ENCODE measurements at places on chromosomes 1 and 21.

DNA sequence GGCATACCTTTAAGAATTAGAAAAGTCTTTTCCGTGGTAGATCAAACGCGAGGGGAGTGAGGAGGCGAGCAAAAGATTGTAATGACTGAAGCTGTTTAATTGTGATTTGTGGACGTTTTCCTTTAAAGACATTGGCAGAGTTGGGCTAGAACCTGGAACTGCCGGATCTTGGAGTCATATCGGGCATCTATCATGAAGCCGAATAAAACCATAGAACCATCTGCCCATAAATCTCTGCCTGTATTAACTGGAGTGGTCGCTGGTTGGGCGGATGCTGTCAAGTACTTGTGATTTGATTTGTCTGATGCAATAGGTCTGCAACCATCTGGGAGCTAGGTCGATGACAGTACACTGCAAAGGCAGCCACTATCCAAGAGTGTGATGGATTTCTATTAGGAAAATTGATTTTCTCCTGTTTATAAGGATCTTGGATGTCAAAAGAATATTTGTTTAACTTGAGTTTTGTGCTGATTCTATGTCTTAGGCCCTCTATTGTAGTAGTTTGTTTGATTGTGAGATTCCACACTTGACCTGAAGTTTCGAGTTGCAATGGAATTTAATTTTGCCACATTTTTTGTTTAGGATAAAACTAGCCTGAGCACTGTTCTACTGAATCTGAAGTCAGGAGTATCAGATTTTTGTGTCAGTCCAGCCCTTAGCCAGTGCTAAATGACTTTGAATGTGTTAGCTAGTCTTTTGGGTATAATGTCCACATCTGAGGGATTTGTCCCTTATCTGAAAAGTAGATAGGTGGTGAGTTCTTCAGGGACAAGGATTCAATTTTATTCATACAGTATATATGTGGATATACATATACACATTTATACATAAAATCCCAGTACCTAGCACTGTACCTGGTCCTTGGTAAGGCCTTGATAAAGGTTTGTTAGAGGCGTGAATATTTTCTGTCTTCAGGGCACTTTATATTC is 1.2 kb downstream of the SARS1 start:
- DNase-seq, result peak; percentile 65

- DNase-seq, result no peak
Measured at GRCh38 chr1:62070384-62071011, 124.2 kb upstream of the L1TD1 start.

GRCh38 chr1:91070298-91070697 is 48.5 kb upstream of the ZNF644 start:
- DNase-seq, result no peak

- no peak for DNase-seq
Measured at GRCh38 chr1:234509457-234510328, 30.7 kb upstream of the TARBP1 start.

DNA sequence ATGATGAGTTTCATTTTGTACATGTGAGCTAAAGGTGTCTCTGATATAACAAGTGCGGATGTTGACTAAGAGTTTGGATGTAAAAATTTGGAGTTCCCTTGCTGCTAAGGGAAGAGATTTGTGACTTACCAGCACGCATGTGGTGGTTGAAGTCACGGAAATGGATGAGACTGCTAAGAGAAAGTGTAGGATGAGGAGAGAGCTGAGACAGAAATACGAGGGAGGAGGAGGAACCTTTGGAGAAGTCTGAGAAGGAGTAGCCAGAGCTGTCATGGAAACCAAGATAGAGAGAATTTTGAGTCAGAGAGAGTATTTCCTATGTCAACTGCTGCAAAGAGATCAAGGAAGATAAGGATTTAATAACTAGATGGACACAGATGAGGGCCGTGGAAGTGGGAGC is 106.5 kb upstream of the COL24A1 start:
- no peak for DNase-seq

- no peak for DNase-seq
Measured at GRCh38 chr1:64518692-64519481, 49.0 kb downstream of the CACHD1 start.

- no peak for DNase-seq
Measured at GRCh38 chr1:77026135-77026534, 158.9 kb downstream of the ST6GALNAC5 start.

GRCh38 chr1:158272681-158273080 is 17.0 kb upstream of the CD1C start:
- DNase-seq, result no peak

DNA sequence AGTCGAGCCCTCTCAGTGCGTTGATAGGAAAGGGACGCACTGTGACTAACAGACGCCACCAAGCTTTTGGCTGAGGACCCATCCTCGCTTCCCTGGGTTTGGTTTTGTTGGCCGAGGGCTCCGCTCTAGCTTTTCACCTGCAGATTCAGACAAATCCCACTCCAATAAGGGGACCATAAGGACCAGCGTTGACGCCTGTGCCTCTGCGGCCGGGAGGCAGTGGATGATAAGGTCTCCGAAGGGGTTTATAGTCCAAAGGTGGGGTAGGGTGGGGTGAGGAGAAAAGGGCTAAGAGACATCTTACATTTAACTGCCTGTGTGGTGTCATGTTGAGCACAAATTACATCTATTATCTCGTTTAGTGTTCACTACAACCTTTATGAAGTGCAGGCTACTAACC is 760 bp downstream of the PEX14 start:
- DNase-seq, result no peak

DNA sequence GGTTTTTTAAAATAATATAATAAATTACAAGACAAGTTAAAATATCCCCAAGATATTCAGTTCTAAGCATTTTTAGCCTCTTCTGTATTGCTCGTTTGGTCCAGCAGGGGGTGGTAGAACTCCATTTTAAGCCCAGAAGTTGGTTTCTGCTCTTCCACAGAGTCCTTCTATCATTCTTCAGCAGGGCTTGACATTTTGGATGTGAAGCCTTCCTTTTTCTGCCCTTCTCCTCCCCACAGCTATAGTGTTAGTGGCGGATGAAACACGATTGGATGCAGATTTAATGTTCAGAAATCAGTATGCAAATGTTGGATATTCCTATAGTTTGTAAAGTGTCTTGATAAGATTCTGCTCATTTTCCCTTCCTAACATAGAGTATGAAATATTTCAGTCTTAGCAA is 1.4 kb downstream of the NCAM2 start:
- no peak for DNase-seq

- DNase-seq, result no peak
Measured at GRCh38 chr1:194318790-194319280, 1132.4 kb upstream of the B3GALT2 start.

DNA sequence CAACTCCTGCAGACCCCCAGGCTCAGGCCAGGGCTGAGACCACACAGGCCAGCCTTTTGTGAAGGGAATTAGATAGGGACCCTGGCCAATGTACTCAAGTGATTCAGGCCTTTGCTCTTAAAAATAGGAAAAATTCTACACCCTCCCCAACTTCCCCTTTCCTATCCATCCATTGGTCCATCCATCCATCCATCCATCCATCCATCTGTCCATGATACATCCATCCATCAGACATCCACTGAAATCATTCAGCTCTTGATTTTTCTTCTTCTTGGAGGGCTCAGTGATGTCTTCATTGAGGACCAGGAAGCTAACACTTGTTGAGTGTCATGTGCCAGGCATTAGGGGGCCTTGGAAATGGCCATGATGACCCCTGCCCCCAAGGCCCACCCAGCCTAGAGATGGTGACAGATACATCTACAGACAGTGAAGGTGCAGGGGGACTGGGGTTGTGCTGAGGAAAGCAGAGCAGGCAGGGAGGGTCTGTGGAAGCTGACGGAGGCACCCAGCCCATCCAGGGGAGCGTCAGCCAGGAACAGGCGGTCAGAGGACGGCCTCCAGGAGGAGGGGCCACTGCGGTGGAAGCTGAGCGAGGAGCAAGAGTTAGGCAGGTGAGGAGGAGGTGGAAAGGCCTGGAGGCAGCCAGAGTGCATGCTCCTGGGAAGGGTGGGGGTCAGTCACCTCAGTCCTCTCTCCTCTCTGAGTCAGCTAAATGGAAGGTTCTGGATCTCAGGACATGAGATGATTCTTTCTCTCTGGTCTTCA is 81.9 kb downstream of the EPHB2 start:
- no peak for DNase-seq

DNA sequence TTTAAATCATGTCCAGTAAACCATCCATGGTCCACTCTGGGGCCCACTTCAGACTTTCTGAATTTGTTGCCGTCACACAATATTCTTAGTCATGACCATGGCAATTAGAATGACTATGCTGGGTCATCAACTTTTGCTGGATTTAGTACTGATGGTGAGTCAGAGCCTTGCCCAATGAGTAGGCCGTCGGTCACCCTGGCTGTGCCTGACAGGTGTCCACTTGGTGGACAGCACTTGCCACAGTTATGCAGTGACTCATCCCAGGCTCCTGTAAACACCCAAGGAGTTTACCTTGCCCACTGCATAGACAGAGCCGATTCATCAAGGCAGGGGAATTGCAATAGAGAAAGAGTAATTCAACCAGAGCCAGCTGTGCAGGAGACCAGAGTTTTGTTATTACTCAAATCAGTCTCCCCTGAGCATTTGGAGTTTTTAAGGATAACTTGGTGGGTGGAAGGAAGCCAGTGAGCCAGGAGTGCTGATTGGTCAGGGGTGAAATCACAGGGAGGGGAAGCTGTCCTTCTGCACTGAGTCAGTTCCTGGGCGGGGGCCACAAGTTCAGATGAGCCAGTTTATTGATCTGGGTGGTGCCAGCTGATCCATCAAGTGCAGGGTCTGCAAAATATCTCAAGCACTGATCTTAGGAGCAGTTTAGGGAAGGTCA is 333.8 kb downstream of the PTPRU start:
- DNase-seq, result no peak

DNA sequence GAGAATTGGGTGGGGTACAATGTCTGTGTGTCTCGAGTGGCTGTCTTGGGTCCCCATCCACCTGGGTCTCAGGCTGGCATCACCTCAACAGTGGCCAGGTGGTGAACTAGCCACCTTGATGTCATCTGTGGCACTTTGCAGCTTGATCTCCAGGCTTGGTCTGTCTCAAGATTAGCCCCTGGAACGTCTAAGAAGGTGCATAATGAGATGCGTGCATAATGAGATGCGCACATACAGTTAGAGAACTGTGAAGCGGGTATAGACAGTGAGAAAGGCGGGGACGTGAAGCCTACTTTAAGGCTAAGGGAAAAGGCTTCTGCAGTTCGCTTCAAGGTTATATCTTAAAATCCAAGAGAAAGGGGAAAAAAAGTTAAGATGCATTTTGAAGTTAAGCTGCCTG is 98.7 kb downstream of the WDR4 start:
- DNase-seq, result no peak

- no peak for DNase-seq
Measured at GRCh38 chr1:27430903-27431600, 38.6 kb downstream of the GPR3 start.

- DNase-seq, result no peak
Measured at GRCh38 chr1:156969496-156969895, 49.1 kb downstream of the LRRC71 start.

DNA sequence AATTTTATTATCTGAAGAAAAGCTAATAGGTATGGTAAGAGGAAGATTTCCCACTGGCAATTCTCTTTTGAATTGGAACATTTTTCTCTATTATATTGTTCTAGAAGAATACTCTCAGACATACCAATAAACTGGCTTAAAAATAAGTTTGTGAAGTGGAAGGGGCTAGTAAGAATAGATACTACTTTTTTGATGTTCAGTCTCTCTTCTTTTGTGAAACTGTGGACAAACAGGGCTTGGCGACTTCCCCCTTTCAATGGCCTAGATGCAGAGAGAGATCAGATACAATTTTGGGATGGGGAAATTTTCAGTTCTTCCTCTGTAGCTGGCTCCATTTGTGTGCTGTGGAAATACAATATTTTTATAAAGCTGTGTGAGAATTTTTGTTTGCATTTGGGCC is 2.5 kb downstream of the PBX1 start:
- DNase-seq, result no peak

DNA sequence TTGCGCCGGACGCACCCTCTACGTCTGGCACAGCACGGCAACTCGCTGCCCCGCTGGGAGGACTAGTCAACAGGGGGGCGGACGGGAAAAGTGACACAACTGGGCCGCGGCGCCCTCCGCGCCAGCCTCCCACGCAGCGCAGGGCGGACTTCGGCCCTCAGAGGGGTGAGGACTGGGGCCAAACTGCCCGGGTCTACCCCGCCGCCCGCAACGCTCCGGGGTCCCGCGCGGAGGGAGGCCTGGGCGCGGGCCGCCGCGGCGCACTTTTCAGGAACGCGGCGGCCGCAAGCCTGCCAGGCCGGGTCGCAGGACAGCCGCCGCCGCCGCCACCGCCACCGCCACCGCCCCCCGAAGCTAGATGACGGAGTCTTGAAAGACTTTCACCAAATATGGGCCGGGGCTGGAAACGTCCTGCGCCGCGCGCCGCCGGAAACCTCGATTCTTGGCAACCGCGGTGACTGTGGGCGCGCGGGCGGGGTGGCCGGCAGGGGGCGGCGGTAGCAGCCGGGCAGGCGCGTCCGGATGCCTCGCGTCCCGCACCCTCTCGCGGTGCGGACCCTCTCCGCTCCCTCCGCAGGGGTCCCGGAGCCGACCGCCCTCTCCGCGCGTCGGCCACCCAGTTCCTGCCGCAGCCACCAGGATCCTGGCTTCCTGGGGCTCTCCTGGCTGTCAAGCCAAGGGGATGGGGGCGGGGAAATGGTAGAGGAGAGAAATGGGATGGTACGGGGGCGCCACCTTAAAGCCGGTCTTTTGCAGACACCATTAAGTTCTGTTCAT is 3.7 kb upstream of the CCN1 start:
- DNase-seq, result no peak

DNA sequence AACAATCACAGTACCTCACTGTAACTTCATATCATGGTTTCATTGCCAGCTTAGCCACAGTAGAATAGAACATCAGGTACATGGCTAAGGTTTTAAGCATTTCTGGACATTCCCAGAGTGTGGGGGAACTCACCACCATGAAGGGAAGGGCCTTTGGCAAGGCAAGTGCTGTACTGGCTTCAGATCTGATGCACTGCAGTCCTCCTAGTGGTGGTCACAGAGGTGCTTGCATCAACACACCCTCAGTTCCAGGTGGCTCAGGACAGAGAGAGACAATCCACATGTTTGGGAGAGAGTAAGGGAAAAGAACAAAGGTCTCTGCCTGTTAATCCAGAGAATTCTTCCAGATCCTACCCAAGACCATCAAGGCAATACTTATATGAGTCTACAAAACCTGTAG is 528.4 kb upstream of the RGS18 start:
- no peak for DNase-seq

- DNase-seq, result no peak
Measured at GRCh38 chr21:15659753-15660422, 69.9 kb upstream of the USP25 start.

DNA sequence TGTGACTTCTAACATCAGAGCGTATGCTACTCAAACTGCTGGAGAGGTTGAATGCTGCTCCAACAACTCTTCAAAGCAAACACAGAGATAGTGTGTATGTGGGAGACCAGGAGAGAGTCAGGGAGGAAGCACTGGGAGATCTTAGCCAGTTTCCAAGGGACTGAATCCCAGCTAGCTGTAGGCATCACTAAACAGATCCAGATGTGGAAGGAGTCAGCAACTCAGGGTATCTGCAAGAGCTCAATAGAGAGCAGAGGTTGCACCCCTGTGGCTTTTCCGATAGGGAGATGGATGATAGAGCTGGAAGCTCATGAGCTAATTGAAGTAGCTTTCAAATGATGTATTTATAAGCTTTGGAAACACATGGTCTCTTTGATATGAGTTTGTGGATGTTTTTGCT is 168.9 kb upstream of the HOOK1 start:
- DNase-seq, result no peak

GRCh38 chr1:67264152-67264551 is 43.5 kb upstream of the IL12RB2 start:
- DNase-seq, result no peak

GRCh38 chr21:34147792-34148418 is 74.5 kb downstream of the MRPS6 start:
- no peak for DNase-seq

- no peak for DNase-seq
Measured at GRCh38 chr1:56452027-56453011, 127.0 kb downstream of the PLPP3 start.
